Brain microvascular endothelial cell (primary cell): ENCODE measurements at places on chromosomes 5 and 9.
A peak's percentile ranks its signal among the peaks of the same experiment; 100 is the strongest.

- no peak for DNase-seq
Observed at GRCh38 chr5:144042156-144042555, 128.3 kb downstream of the YIPF5 start.

- DNase-seq = no peak
Observed at GRCh38 chr5:10246761-10247160, 2.9 kb downstream of the ATPSCKMT start.

GRCh38 chr9:99472916-99473245 is 250.8 kb downstream of the SEC61B start:
- DNase-seq = no peak

DNA sequence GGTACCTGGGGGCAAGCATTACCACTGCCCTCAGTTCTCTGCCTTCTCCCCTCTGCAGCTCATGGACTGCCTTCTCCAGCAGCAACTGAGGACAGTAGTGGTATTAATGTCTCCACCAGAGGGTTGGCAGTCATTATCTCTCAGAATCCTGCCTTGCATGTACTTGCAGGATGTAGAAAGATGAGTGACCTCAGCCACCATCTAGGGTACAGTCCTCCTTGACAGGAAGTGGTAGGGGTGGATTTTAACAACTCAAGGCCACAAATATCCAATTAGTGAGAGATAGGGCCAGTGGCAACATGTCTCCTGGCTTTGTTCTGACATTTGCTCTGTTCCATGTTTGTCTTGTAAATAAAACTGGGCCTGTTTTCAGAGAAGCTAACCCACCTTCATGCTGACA is 47.2 kb downstream of the F2R start:
- no peak for DNase-seq

DNA sequence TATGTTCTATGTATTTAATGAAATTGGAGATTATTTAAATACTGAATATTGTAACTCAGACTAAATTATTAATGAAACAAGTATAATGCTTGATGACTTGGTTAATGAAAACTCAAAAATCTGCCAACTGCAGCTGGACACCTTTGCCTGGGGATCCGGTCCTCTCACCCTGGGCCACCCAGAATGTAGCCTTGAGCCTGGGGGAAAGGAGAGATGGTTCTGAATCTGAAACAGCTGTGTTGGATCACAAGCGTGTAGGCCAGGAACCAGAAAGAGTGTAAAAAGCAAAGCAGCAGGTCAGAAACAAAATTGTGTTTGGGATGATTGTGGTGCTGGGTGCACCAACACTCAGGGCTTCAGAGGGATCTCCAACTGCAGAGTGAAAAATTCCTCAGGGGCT is 38.5 kb downstream of the ADAMTS16 start:
- DNase-seq = no peak

DNA sequence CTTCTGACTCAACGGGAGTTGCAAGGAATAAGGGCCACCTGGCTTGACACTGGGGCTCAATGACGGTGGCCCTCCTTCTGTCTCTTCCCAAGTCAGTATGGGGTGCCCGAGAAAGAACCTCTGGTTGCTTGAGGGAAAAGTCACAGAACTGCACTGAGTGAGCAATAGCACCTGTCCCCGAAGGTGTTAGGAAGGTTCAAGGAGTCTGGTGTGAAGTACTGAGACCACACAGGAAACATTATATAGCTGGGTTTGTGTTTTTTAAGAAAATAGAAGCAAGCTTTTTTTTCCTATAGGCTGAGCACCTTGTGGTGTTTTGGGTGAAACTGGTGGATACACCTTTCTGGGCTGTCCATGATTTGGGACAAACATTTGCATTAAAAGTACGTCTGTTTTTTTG is 62.9 kb downstream of the SPIN1 start:
- no peak for DNase-seq

- peak; percentile 6 for DNase-seq
Observed at GRCh38 chr5:85000671-85001070, 616.0 kb upstream of the EDIL3 start.

- DNase-seq = no peak
Observed at GRCh38 chr5:50445296-50445949, 4.3 kb upstream of the EMB start.

DNA sequence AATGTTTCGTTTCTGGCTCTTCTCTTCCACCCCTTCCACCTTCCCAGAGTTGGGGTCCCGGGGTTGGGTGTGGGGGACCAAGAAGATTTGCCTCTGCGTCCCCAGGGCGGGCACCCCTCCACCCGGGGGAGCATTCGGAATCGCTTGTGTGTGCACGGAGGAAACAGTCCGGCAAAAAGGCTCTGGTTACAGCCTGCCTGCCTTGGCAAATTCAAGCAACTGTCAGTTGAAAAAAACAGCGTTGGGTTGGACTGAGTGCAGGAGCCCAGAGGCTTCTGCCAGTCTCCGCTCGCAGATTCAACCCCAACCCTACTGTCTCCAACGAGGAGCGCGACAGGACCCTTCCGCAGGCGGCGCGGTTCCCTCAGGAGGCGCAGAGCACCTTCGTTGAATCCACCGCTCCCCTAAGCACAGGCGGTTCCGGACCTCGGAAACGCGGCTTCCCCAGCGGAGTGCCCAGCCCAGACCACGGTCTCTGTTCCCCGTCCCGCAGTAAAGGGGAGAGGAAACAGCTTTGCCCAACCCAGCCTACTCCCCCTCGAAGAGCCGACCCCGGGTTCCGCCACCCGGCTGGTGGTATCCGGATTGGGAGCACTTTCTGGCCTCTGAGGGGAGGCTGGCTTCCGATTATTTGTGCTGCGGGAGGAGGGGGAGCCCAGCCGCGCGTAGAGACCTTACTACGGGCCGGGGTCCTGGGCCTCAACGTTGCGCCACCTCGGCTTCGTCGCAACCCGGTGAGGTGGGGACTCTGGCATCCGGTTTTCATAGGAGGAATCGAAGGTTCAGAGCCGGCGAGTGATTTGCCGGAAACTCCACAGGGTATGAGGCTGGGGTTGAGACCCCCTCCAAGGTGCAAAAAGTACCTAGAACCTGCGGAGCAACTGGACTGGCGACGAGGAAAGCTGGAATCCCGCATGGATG is 9.6 kb downstream of the LHX6 start:
- no peak for DNase-seq

- DNase-seq = peak; percentile 32
Observed at GRCh38 chr5:5421149-5421960, 1.1 kb upstream of the ICE1 start.

GRCh38 chr5:127431977-127432585 is 85.4 kb upstream of the PRRC1 start:
- DNase-seq = no peak

DNA sequence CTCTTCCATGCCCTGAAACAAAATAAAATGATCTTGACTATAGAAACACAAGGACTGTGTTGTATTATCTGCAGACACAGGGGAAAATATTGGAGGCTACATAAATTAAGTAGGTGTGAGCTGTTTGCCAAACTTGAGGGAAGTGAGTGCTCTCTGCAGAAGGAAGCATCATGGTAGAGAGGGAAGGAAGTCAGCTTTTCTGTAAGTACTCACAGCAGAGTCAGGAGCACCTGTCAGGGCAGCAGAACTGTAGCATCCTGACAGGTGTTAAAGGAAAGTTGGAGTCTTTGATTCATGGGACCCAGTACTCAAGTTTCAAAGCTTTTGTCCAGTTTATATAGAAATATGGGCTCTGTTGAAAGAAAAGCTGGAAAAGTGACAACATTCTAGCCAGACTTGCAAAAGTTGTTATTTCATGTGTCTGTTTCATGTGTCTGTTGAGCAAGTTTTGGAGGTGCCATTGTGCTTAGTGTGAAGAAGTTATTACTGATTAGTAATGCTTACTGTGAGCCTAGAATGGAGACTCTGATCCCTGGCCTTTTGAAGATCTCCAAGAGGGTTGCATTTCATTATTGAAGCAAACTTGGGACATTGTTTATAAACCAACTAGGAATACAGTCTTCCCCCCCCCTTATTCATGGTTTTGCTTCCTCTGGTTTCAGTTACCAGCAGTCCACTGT is 194.7 kb downstream of the SPATA31D1 start:
- DNase-seq = no peak

DNA sequence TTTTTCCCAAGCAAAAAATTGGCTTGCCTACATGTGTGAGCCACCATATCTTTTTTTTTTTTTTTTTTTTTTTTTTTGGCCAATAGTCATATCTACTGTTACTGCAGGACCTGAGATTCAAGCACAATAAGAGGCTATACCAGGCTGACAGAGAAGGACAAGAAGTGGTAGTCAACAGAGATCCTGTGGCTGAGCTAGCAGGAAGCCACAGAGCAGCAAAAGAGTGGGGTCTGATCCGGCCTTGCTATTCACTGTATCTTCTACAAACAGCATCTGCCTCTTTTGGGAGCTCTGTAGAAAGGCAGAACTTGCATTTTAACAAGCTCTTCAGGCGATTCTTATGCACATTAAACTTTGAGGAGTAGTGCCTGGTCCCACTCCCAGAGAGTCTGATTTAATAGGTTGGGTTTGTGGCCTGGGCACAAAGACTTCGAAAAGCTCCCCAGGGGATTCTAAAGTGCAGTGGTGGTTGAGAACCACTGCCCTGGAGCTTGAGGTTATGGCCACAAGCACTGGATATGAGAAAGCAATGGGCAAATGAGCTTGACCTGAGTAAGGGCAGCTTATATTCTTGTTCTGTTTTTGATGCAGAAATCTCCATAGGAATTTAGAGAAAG is 162.8 kb downstream of the PIK3R1 start:
- no peak for DNase-seq

DNA sequence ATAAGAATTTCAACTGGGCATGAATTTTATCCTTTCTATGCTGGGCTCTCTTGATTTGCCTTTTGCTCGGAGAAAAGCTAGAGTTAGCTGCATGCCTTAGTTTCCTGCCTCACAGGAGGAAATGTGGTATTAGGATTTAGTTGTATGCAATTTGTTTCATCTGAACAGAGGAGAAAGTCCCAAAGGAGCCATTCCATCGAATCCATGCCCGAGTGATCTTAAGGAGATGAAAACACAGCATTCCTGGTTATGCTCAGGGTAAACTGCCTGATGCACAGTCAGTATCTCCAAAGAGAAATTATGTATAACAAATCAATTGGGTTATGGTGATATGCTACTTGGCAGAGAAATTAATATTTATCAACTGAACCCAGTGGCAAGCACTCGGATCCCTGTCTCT is 51.1 kb downstream of the TTC1 start:
- DNase-seq = no peak

DNA sequence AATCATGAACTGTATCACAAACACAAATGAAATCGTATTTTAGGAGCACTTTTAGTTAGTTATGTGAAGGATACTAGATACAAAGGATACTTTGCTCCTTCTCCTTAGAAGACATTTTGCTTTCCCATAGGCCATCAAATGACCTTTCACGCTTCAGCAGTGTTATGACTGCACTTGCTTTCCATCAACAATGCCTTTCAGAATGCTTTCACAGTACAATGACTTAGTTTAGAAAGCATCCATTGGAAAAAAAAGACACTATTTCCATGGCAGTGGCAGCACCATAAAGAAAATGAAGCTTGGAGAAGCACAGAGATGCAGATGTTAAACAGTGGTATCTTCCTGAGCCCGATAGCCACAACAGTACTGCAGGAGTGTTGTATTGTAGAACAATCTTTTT is 203.9 kb downstream of the PCSK1 start:
- no peak for DNase-seq

- no peak for DNase-seq
Observed at GRCh38 chr9:134530724-134531123, 110.9 kb upstream of the COL5A1 start.

- DNase-seq = no peak
Observed at GRCh38 chr9:136960212-136960937, 8.3 kb downstream of the LCN12 start.

DNA sequence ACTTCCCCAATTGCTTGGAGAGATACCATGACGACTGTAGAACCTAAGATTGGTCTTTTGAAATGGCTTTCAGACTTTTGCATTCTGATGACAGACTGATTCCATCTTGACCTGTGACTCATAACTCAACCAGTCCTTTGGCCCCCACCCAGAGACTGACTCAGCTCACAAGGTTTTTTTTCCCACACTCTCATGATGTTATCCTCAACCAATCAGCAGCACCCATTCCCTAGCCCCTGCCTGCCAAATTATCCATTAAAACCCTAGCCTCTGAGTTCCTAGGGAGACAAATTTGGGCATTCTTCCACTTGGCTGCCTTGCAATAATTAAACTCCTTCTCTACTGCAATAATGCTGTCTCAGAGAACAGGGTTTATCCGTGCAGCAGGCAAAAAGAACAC is 1263.3 kb upstream of the CDH9 start:
- DNase-seq = peak; percentile 99
